ENCODE measurements at places on chromosomes 6 and 20.

DNA sequence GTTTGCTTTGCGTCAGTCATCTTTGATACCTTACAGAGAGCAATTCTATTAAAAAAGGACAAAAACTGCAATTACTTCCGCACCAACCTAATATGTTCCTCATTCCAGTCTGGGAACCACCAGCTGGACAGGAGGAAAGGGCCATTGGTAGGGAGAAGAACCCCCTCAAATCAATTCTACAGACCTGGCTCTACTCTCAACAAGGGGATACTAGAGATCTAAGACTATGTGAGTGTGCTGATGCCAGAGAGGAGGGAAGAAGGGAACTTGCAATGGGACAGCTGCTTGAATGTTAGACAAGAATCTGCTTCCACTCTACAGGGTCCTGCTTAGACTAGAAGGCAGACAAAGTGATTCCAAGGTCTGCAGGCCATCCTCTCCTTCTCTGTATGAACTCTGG, 13.3 kb downstream of the MRPS18A start:
- no peak for DNase-seq

GRCh38 chr6:88184921-88185320, 18.8 kb upstream of the CNR1 start:
- DNase-seq: no peak

DNA sequence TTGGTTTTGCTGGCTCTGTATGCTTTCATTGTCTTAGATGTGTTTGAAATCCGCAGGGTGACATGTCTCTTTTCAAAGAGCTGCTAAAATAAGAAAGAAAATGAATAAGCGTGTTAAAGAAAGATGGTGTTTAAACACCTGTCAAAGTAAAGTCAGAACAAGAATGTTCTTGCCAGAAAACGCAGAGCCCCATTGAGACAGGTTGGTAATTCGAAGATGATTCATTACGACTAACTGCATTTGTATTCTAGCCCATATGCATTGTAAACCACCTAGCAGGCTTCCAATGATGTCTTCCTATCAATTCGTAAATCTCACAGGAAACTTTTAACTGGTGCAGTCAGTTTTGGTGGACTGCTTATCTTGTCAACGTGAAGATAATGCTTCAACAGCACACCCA, 16.8 kb downstream of the PHACTR2 start:
- no peak for DNase-seq

- DNase-seq: no peak
These were observed 11.0 kb downstream of the SCRT2 start for GRCh38 chr20:664576-664975.

DNA sequence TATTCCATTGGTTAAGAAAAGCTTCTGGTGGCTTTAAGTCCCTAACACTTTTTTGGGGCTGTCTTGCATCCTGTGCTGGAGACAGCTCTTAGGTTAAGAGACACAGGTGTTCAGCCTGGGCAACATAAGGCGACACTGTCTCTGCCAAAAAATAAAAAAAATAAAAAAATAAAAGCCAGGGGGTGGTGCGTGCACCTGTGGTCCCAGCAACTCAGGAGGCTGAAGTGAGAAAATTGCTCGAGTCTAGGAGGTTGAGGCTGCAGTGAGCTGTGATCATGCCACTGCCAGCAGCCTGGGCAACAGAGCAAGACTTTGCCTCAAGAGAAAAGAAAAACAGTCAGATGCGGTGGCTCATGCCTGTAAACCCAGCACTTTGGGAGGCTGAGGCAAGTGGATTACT, 55.6 kb upstream of the ZMYND8 start:
- DNase-seq: no peak

DNA sequence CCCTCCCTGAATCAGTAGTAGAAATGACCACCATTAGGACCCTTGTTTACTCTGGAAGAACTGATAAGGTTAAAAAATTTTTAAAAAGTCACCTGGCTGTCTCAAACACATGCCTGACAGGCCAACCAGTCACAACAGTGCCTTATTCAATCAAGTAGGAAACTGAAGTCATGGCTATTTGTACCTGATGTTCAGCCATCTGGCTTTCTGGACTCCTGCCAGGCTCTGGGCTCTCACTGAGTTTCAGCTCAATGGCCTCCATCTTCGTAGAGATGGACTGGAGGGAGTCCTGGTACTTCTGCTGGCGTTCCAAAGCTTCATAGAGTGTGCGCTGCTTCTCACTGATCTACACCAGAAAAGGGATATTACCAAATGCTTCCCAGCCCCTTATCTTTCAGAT, 343.8 kb downstream of the SYNE1 start:
- DNase-seq: peak; percentile 60

DNA sequence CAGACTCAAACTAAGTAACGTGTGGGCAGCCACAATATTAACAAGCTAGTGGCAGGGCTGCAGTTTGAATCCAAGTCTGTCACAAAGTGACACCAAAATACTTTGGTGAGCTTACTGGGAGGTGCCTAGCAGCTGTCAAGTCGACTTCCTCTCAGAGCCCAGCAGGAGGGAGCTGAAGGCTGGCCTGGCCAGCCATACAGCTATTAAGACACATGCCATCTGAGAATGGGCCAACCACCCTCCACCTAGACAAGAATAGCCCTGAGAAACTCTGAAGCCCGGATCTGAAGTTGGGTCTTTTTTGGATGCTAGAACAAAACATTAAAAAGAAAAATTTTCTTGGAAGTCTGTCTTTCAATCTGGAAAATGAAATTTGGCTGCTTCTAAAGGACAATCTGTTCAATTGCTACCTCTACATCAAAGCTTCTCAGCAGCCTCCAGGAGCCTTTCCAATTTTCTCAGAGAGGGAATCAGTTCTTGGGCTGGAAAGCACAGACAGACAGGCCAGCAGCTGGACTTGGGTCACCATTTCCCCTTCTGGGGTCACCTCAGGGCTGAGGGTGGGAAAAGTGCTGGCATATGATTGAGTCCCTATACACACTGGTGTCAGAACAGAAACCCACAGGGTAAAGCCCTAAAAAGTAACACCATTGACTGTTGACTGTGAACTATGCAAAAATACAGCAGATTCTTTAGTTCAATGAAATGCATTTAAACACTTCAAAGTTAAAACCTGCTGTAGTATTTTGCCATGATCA, 42.9 kb downstream of the UQCC1 start:
- DNase-seq: peak; percentile 38

DNA sequence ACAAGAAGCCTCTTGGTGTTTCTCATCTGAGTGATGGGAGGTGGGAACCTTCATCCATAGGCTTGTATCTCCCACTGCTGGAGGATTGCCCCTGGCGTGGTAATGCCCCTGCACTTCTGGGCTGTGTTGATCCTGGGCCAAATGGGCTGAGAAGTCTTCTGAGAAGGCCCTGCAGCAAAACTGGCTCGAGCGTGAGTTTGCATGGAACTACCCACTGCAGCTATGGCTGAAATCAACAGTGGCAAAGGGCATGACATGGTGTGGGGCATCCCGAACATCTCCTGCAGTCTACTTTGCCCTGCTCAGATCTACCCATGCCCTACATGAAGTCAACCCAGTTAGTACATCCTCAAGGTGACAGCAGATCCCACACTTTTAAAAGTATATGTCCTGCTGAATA, 130.6 kb downstream of the NRN1 start:
- no peak for DNase-seq

- no peak for DNase-seq
These were observed 14.8 kb downstream of the BANF2 start for GRCh38 chr20:17714597-17714996.

- DNase-seq: no peak
These were observed 40.7 kb downstream of the RGS17 start for GRCh38 chr6:153090241-153090930.

Measured in left ventricle myocardium inferior (tissue), 1 donor.